Activated CD4-positive, CD25-positive, alpha-beta regulatory T cell treated with anti-CD3 and anti-CD28 coated beads, Interleukin-2, amount 50 U/mL, for 72 hours (primary cell): ENCODE measurements at places on chromosomes 7 and 10.

DNA sequence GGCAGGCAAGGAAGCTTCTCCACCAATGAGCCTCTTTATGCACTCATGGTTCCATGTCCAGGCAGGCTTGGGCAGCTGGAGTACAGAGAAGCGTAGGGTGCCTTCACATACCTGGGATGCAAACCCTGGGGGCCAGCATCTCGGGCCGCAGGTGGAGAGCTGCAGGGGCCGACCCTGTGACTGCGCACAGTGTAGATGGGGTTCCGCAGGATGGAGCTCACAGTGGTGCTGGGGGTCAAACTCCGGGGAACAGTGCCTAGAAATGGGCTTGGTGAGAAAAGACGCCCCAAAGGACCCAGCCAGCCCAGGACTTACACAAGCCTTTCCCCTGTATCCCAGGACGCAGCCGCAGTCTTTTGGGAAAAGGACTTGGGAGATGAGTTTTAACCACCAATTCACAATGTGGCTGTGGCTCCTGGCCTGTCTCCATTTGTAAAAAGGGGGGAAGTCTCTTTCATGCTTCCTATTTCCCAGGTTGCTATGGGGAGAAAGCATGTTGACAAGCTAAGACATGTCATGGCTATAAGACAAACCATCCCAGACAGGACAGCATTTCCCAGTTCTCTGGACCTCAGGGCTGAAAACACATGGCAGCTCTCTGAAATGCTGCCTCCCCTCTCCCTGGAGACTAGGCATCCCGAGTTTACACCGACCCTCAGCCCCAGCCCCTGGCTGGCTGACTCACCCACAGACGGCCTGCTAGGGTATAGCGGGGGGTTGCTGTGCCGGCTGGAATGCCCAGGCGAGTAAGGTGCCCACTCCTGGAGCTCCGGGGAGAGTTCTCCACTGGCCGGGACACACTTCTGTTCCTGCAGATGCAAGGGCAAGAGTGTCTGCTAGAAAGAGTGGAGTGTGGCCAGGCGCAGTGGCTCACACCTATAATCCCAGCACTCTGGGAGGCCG, 107.1 kb downstream of the DLG5 start:
- DNase-seq, result no peak

GRCh38 chr7:123872908-123873307, 27.9 kb downstream of the HYAL4 start:
- DNase-seq, result no peak

DNA sequence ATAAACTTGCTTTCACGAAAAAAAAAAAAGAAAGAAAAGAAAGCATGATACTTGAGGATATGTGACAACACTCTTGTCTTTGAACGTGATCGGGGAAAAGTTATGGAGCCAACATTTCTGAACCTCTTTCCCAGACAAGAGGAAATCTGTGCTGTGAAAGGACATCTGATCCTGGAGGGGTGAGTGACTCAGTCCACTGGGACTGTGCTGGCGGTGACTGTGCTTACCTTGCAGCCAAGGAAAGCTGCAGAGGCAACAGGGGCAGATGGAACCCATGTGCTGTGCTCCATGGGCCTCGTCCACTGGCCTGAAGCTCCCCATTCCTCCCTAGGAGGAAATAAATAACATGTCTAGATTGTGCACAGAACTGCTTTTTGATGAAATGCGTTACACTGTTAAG, 116.5 kb upstream of the RAB11FIP2 start:
- no peak for DNase-seq

DNA sequence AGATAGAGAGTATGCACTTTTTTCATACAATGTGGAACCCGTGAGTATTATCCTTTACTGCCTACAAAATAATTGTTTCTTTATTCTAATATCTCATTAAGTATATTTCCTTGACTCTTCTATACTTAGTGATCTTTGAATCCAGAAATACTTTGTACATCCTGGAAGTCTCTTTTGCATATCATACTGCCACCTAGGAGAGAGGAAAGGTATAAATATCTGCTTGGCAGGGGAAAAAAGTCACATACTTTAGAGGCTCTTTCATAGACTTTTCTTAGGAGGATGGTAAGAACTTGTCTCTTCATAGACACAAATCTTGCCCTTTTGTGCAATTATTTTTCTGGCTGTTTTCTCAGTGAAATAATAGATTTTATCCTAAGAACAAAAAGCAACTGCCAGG, 436.0 kb downstream of the PAXIP1 start:
- no peak for DNase-seq

GRCh38 chr10:93071674-93072224, 1.9 kb upstream of the CYP26A1 start:
- no peak for DNase-seq

GRCh38 chr10:69074532-69074931, 13.4 kb upstream of the SRGN start:
- no peak for DNase-seq

GRCh38 chr10:43076876-43077420, at the start of gene RET:
TSS of gene RET (plus strand) at chr10:43077069. CDS start at chr10:43077259, 190 bp downstream.
- DNase-seq, result no peak

DNA sequence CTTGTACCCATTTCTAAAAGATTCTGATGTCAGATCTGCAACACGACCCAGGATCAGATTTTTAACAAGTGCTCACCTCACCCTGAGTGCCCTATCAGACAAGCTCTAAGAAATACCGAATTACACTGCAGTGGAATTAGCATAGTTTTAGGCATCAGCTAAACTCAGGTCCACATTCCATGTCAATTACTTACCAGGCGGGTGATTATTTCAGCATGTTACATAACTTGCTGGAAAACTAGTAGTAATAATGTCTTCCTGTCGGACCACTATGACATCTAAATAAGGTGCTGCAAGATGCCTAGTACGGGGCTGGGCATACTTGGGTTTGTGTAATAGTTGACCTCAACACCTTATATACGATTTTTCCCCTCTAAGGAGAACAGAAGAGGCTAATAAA, 21.0 kb downstream of the TRIL start:
- no peak for DNase-seq

DNA sequence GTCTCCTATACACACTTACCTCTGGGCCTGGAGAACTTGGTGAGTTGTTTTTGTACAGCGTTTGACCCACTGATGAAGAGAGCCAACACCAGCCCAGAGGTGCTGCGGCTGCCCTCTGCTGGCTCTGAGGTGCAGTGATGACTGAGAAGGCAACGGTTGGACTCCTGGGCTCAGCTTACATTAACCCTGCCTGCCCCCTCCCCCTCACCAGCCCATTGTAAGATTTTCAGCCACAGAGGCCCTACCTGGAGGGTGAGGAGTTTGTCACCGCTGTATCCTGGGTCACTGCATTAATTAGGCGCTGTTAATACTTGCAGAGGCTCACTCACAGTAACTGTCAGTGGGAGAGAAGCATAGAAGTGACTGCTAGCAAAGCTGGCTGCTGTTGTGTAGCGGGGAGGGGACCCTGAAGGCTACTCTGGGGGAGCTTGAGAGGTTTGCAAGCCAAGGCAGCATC, 19.0 kb upstream of the ANKRD2 start:
- peak; percentile 57 for DNase-seq

DNA sequence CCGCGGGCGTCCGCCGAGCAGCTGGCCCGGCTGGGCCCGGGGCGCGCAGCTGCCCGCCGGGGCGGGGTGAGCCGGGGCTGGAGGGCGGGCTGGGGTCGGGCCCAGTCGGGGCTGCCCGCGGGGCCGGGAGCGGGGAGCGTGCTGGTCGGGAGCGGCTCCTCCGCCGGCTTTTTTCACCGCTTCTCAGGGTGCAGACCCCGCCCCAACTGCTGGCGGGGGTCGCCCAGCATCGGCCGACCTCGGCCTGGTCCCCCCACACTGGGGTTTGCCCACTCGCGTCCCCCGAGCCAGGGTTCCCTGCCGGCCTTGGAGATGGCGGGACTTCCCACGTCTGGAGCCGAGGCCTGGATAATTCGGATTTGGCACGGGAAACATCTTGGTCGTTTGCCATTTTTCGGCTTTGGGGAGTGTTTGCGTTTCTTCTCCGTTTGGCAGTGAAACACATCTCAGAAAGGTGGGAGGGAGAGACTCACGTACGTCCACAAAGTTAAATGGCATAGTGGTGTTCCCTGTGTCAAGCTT, 432 bp downstream of the TMEM248 start:
- no peak for DNase-seq

DNA sequence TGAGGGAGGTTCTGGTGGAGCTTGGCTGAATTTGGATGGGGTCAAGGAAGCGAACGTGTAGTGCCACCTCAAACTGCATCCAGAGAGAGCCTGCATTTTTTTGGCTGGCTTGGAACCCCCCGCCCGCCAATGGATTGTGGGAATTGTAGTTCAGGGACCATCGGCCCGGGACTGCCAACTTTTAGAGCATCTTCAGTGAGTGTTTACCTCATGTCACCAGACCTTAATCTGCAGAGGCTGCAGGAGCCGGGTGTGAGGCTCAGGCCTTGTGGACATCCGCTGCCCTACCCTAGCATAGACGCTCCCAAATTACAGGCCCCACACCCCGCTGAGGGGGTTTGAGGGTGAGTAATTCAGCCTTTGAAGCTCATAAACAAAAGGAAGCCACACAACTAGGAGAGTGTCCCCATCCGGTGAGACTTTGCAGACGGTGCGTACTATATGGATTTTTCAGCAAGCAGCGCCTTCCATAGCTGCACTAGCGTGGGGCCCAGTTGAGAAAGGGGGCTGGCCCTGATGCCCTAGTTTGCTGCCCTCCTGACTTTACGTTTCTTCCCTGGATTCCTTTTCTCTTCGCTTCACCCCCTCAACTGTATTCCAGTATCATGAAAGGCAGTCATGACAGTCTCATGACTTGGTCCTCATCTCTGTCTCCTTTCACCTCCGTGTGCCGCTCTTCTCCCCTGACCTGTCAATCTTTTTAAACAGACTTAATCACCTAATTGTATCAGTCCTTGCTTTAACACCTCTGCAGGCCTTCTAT, 717 bp downstream of the CNPY4 start:
- no peak for DNase-seq

DNA sequence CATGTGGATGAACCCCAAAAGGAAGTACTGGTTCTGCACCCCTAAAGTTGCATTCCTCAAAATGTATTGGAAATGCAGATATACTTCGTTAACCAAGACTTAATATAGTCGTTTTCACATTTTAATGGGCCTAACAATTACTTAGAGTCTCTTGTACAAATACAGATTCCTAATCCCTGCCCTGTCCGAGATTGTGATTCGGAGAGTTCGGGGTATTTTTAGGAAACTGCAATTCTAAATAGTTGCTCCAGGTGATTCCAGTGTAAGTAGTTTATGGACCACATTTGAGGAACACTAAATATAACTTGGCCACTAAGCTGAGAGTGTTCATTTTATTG, 830 bp downstream of the TRUB1 start:
- DNase-seq, result no peak

DNA sequence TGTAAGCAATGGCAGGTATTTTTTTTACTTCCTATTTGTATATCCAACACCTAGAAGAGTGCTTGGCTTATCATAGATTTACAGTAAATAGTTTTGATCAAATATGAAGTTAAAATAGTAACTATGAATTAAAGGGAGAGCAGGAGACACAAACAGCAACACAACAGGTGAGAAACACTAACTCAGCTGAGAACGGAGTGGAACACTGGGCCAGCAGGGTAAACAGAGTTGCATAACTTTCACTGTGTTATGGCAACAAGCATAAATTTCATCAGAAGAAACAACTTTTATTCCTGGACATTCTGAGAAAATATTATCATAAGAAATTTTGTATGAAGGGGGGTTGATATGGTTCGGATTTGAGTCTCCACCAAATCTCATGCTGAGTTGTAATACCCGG, 52.2 kb upstream of the SMIM30 start:
- DNase-seq, result no peak

DNA sequence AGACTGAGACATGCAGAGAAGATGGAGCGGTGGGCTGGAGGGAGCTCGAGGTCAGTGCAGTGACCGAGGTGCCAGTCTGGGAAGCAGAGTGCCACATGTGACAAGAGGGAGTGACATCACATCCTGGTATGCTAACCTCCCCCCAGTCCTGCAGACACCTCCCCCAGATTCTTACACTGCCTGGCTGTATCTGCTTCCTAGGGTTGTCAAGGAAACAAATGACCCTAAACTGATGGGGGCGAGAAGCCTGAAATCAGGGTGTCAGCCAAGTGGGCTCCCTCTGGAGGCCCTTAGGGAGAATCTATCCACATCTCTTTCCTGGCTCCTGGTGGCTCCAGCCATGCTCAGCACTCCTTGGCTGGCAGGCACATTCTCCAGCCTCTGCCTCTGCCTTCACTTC, 316.1 kb upstream of the ZMIZ1 start:
- no peak for DNase-seq

GRCh38 chr7:137950263-137950621, 51.6 kb downstream of the CREB3L2 start:
- no peak for DNase-seq

- no peak for DNase-seq
Measured at GRCh38 chr7:35992436-35992835, 160.6 kb upstream of the EEPD1 start.

- no peak for DNase-seq
Measured at GRCh38 chr7:10268034-10268433, 705.6 kb upstream of the PHF14 start.

- no peak for DNase-seq
Measured at GRCh38 chr10:103476046-103476768, 2.8 kb downstream of the CALHM3 start.

DNA sequence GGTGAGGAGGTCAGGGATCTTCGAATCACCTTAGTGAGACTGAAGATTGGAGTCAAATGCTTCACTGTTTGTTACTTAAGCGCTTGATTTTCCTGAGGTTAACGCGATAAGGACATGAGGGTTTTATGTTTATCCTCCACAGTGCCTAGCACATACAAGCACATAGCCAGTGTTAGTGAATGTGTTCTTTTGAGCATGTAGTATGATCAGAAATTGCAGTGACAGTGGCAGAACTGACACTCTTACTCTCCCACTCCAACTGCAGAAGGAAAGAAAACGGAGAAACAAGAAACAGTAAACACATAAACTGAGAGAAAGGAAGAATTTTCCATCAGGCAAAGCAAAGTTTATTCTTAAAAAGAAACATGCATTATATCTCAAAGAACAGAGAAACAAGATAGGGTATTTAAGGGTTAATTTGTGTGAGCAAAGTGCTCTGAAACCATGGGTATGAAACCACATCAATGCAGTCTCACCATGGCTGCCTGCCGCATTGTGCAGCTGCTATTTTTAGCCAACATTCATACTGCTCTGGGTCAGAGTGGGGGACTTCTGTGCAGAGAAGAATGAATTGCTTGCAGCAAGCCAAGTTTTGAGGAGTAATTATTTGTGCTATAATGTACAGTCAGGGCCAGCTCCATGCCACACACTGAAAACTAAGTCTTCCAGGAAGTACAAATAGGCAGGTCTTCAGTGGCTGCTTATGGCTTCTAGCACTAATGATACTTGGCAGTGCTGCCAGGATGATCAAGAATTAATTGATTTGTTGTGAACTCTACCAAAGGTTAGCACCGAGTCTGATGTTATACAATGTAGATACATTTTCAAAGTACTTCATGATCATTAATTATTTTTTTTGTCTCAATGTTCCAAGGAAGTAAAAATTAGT, 152.0 kb downstream of the MACC1 start:
- no peak for DNase-seq

DNA sequence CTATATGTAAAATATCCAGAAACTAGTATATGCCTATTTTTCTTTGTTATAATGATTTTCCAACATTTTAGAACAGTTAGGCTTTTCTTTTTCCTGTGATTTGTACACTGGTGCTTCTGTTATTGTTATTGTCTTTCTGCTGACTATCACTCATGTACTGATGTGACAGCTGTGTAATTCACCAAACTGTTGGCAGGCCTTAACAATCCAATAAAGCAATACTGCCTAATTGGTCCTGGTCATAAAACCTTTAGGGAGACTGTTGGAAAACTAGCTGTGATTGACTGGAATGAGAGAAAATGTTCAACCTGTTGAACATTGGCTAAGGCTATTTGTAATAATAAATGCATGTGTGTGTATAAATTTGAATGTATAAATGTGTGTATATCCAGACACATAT, 956.6 kb downstream of the REEP3 start:
- no peak for DNase-seq

- DNase-seq, result no peak
Measured at GRCh38 chr10:125502276-125502675, 180.7 kb downstream of the TEX36 start.
